H54 (cell line): ENCODE measurements at places on chromosomes 2 and 18.

DNA sequence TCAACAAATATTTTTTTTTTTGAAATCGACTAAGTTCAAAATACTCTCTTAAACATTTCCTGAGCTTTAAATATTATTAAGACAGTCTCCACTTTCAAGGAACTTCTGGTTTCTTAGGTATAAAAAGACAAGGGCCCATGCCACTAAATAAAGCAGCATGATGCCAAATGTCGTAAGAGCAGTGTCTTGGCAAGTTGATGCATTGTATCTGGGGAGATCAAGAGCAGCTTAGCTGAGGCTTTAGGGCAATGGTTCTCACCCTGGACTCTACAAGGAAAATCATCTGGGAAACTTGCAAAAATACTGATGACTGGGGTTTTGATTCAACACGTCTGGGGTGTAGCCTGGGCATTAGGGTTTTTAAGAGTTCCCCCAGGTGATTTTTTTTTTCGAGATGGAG, 41.3 kb downstream of the COL4A3 start:
- no peak for DNase-seq

DNA sequence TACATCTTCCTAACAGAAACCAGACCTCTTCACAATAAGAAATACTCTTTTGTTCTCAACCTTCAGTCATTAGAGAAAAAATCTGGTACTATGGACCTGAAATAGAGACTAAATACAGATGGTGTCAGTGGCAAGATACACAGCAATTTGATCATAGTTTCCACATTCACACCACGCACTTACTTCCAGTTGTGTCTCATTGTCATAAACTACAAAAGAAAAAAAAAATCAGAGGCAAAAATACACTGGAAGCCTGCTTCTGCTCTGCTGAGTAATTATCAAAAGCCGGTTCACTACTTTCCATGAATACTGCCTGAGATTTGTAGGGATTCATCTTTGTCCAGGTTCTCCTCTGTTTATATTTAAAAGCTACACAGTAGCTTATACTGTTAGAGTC, 182.6 kb downstream of the PID1 start:
- DNase-seq, result no peak

DNA sequence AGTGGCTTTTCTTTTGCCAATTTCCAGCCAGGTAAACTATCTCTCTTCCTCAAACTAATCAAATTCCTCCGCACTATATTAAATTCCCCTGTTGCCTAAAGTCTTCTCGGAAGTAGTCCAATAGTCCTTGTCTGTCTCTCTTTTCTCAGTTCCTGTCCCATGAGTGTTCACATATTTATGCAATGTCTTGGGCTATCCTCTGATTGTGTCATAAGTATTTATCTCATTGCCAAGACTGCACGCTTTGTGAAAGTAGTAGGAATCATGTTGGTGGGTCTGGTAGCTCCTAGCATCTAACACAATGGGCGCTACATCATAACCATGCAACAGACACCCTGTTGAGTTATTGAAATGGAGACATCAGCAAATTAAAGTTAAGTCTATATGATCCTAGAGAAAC, 59.9 kb upstream of the POU3F3 start:
- no peak for DNase-seq

DNA sequence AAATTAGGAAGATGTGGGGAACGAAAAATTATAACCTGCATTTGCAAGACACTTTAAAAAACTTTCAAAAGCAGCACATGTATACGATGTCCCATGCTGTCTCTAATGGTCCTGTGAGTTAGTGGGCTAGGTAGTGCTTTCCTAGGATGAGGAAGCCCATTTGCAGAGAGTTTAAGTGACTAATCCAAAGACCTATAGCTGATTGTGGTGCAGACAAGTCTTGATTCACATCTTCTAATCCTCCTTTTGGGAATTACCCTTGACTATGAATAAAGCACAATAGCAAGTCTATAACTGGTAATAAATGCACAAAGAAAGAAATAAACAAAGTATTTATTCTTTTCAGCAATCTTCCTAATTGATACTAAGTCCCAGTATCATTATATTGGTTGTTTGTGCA, 234.6 kb upstream of the FANCL start:
- DNase-seq, result no peak

DNA sequence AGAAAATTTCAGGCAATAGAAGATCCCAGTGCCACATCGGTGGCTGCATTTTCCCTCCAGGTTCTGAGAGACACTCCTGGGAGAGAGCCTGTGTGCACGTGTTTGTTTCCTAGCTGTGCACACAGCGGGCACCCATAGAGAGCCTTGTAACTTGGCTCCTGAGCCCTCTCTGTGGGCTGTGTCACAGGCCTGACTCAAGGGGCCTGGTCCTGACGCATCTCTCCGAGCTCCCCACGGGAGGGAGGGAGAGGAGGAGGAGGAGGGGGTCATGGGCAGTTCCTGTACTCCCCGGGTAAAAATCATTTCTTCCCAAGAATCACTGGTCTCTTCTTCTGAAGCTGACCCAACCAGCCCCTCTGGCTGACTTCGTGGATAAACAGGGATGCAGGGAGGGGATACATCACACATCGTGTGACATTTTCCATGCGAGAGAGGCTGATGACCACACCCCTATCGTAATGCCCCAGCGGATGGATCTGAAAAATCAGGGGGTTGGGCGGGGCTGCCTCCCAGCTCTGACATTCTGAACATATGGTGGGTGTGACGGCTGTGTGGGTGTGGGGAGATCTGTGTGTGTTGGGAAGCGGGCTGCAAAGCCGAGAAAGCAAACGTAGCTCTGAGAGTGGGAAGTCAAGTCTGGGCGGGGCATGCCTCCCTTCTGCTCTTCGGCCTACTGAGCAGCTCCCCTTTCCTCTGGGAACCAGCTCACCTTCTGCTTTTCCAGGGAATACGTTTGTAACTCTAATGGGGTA, 308.3 kb upstream of the HS6ST1 start:
- DNase-seq, result no peak

GRCh38 chr2:193847130-193847529, 1652.4 kb upstream of the TMEFF2 start:
- DNase-seq, result no peak

GRCh38 chr18:79405781-79406575, 10.2 kb downstream of the NFATC1 start:
- no peak for DNase-seq

DNA sequence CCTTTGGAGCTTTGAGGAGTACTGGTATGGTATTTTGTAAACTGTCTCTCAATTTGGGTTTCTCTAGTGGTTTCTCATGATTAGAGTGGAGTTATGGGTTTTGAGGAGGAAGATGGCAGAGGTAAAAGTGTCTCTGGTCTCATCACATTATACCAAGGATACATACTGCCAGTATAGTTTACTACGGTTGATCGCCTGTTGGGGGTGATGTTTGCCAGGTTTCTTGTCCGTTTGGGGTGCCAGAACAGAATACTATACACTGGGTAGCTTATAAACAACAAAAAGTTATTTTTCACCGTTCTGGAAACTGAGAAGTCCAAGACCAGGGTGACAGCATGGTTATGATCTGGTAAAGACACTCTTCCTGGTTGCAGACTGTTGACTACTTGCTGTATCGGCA, 293.7 kb downstream of the NYAP2 start:
- DNase-seq, result no peak

GRCh38 chr18:29651122-29651680, 1391.3 kb downstream of the DSC3 start:
- no peak for DNase-seq

- DNase-seq, result no peak
These were observed 32.4 kb downstream of the FIGN start for GRCh38 chr2:163703386-163703785.

GRCh38 chr2:54598347-54599325, 124.8 kb upstream of the EML6 start:
- no peak for DNase-seq

GRCh38 chr2:235543128-235543750, 49.4 kb downstream of the AGAP1 start:
- DNase-seq, result no peak

GRCh38 chr18:42275949-42276730, 321.1 kb downstream of the PIK3C3 start:
- DNase-seq, result no peak

DNA sequence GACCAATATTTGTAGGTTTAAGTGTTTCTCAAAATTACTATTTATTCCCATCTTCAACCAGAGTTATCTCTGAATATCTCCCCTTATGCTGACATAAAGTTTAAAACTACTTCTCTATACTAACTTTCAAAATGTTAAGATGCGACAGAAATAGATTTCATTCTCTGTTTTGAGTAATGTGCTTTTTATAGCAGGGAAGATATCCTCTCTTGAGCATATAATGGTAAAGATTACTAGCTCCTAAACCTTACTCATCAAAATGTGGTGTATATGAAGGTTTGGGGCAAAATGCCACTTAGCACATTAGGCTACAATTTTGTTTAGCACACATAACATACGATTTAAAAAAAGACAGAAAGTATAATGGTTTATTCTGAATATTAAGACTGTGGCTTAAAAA, 54.4 kb downstream of the CWC22 start:
- DNase-seq, result no peak

DNA sequence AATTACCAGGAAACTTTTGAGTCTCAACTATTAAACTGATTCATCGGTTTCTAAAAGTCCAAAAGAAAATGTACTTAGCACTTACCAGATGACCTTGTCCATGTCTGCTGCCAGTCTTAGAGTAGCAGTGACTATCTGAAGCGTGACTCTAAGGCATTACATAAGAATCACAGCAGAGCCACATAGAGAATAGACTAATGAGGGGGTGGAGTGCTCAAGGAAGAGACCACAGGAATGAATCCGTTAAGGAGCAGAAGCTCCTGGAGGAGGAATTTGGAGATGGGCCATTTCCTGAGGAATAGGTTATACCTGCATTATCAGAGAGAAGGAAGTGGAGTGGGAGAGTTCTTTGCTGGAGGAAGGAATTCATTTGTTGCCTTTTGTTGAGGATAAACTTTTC, 116.0 kb downstream of the MAP3K20 start:
- DNase-seq, result no peak

GRCh38 chr2:42031281-42032223, 16.3 kb upstream of the PKDCC start:
- no peak for DNase-seq

DNA sequence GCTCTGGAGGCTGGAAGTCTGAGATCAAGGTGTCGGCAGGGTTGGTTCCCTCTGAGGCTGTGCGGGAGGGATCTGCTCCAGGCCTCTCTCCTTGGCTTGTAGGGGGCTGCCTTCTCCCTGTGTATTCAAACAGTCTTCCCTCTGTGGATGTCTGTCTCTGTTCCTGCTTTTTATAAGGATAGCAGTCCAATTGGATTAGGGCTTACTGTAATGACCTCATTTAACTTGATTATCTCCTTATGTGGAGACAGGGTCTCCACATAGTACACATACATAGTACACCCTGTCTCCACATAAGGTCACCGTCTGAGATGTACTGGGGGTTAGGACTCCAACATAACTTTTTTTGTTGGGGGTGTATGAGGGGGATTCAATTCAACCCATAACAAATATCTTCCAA, 30.5 kb downstream of the TCF7L1 start:
- DNase-seq, result no peak

GRCh38 chr18:5142859-5143258, 54.2 kb downstream of the AKAIN1 start:
- no peak for DNase-seq

DNA sequence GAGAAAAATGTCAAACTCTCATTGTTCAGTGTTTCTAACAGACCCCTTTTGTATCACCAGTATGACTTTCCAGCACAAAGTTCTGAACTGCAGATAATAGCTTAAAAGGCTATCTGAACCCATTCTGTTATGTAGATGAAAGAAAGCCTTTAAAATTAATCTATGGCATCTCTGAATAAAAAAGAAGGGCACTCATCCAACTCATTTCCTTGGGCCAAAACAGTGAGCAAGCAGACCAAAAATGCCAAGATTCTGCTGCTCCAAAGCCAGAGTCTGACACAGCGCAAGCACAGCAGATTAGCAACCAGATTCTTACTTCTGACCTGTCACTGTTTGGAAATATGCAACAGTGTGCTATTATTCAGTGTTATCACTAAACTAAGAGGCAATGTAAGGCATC, 22.6 kb upstream of the ITGA6 start:
- peak; percentile 23 for DNase-seq

GRCh38 chr18:37721544-37722522, 156.2 kb upstream of the CELF4 start:
- no peak for DNase-seq

DNA sequence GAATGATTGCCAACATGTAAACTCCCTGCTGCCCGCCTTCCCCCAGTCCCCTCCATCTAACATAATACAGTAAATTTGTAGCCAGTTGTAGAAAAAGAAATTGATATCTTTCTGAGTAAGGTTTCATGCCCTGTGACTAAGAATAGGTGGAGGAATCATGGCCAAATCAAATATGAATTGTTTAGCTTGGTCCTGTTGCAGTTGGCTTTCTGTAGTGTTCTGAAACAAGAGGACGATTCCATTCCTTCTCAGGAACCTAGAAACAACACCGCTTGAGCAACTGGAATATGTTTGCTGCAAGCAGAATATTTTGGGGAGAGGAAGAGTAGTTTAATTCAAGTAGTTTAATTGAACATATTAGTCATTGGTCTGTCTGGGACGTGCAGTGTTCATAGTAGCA, 7.0 kb upstream of the DRC1 start:
- DNase-seq, result no peak

DNA sequence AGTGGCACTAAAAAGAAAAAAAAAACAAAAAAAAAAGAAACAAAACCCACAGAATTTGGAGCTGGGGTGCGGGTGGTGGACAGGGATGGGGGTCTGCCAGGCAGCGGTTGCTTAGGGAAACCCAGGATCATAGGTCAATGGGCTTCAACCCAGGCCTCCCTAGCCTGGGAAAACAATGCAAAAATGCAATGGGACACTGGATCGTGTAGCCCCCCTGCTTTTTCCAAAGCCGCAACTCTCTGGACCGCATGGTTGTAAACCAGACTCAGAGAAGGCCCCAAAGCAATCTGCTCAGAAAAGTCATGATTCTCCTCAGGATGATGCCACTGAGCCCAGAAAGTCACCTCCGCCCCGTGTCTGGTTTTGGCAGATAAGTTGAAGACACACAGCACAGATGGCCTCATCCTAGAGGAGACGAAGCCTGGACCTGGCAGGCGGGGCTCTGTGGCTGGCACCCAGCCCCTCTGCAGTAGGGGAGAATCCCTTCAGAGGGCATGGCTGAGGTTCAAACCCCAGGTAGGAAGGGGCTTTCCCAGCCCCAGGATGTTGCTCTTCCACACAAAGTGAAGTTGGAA, 5.1 kb downstream of the DLX2 start:
- no peak for DNase-seq

DNA sequence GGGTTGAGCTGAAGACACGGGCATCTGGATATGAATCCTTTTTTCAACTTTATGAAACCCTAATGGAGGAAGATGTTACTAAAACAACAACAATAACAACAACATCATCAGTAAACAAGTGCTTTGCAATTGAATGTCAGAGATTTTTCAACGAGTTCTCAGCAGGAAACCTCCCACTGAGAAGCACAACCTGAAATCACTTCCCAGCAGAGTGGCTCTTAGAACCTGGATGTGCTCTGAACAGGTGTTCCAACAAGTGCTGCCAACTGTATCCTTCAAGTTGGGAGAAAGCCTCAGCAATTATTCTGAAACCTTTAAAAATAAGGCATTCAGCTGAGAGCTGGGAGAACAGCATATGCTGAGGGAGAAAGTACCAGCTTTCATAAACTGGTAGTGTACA, 1622.7 kb upstream of the CELF4 start:
- DNase-seq, result no peak

- no peak for DNase-seq
These were observed 42.4 kb downstream of the SLC14A2 start for GRCh38 chr18:45657357-45658335.

- no peak for DNase-seq
These were observed 18.9 kb upstream of the PDIA6 start for GRCh38 chr2:10831400-10831985.
